ENCODE measurements at places on chromosomes 3 and 15. TPM values are rescaled to one million over a fixed set of nuclear protein-coding genes. Genes with fewer than 3 reads are reported as not detected.

DNA sequence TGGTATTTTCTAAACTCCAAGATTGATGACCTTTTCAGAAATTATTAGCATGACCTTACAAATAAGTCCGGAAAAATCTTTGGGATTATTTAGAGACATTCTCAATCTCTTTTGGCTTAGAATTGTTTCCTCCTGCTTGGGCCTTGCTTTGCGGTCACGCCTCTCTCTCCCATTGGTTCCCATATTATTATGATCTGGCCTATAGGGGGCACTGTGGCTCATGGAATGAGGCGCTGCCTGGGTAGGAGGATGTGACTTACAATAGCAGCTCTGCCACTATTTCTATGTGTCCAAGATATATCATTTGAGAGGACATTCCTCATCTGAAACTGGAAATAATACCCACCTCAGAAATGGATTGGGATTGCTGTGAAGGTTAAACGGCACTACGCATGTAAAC lies 464.9 kb downstream of the MFSD1 start:
- H3K4me1 ChIP-seq, result no peaks in the 10 kb centered on the region
- DNase-seq, result peak; percentile 20
- no peaks in the 10 kb centered on the region for H3K27me3 ChIP-seq
- no peak overlapping the region for H3K4me3 ChIP-seq
- H3K36me3 ChIP-seq, result no peaks in the 10 kb centered on the region
- H3K27ac ChIP-seq, result no peak overlapping the region

DNA sequence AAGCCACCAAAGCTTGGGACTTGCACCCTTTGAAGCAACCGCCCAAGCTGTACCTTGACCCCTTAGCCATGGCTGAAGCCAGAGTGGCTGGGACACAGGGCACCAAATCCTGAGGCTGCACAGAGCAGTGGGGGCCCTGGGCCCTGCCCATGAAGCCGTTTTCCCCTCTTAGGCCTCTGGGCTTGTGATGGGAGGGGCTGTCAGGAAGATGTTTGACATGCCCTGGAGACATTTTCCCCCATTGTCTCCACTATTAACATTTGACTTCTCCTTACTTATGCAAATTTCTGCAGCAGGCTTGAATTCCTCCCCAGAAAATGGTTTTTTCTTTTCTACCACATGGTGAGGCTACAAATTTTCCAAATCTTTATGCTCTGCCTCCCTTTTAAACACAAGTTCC lies 522.2 kb downstream of the EDEM1 start:
- no peaks in the 10 kb centered on the region for H3K4me1 ChIP-seq
- no peak for DNase-seq
- H3K36me3 ChIP-seq, result no peaks in the 10 kb centered on the region
- H3K27ac ChIP-seq, result no peak overlapping the region
- no peak overlapping the region for H3K4me3 ChIP-seq

GRCh38 chr3:61058836-61059235 lies 192.4 kb downstream of the FHIT start:
- H3K27ac ChIP-seq, result no peak overlapping the region
- H3K27me3 ChIP-seq, result no peaks in the 10 kb centered on the region
- DNase-seq, result no peak
- H3K4me3 ChIP-seq, result no peak overlapping the region
- H3K36me3 ChIP-seq, result no peaks in the 10 kb centered on the region

GRCh38 chr3:57157545-57157944 lies 7.6 kb downstream of the IL17RD start:
- peaks cover 3% of the 10 kb centered on the region for H3K27me3 ChIP-seq
- H3K36me3 ChIP-seq, result no peaks in the 10 kb centered on the region
- no peak overlapping the region for H3K4me3 ChIP-seq
- H3K27ac ChIP-seq, result no peak overlapping the region
- no peak for DNase-seq
- H3K4me1 ChIP-seq, result no peaks in the 10 kb centered on the region

- H3K27ac ChIP-seq, result peak overlapping the region; percentile 8
- DNase-seq, result no peak
- H3K36me3 ChIP-seq, result no peaks in the 10 kb centered on the region
- H3K4me1 ChIP-seq, result peaks cover 29% of the 10 kb centered on the region
Measured at GRCh38 chr15:38610748-38611147, 46.1 kb upstream of the RASGRP1 start.

- H3K4me3 ChIP-seq, result no peak overlapping the region
- H3K36me3 ChIP-seq, result peaks cover 24% of the 10 kb centered on the region
- H3K27ac ChIP-seq, result no peak overlapping the region
- H3K27me3 ChIP-seq, result no peaks in the 10 kb centered on the region
- peaks cover 6% of the 10 kb centered on the region for H3K4me1 ChIP-seq
- DNase-seq, result no peak
Measured at GRCh38 chr15:64070965-64071851, 22.4 kb downstream of the CIAO2A start.

GRCh38 chr3:12974334-12974733 lies 98.9 kb downstream of the IQSEC1 start:
- H3K36me3 ChIP-seq, result no peaks in the 10 kb centered on the region
- no peak overlapping the region for H3K27ac ChIP-seq
- H3K27me3 ChIP-seq, result no peaks in the 10 kb centered on the region
- no peak overlapping the region for H3K4me3 ChIP-seq

- H3K36me3 ChIP-seq, result peaks cover 91% of the 10 kb centered on the region
- H3K27me3 ChIP-seq, result no peaks in the 10 kb centered on the region
- no peak overlapping the region for H3K4me3 ChIP-seq
Measured at GRCh38 chr3:58150130-58150809, 60.5 kb downstream of the DNASE1L3 start.

- H3K36me3 ChIP-seq, result no peaks in the 10 kb centered on the region
- H3K27me3 ChIP-seq, result no peaks in the 10 kb centered on the region
- peaks cover 15% of the 10 kb centered on the region for H3K4me1 ChIP-seq
- peak; percentile 42 for DNase-seq
Measured at GRCh38 chr3:160665784-160666526, 11.0 kb upstream of the ARL14 start.

DNA sequence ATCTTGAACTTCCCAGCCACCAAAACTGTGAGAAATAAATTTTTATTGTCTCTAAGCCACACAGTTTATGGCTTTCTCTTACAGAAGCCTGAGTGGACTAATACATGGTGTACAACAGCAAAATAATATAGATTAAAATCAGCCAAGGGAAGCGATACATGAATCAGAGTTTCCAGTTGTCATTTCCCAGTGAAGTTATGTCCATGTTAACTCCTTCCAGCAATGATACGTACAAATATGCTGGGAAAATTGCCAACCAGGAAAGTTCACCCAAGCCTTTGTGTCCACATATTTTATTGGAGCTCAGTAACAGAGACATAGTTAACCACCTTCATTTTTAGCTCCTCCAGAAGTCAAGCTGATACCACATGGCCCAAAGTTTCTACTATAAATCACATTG lies 280.9 kb upstream of the KCNMB2 start:
- H3K27me3 ChIP-seq, result no peaks in the 10 kb centered on the region
- no peak overlapping the region for H3K4me3 ChIP-seq
- no peak for DNase-seq
- H3K27ac ChIP-seq, result no peak overlapping the region

- no peaks in the 10 kb centered on the region for H3K27me3 ChIP-seq
- no peak overlapping the region for H3K27ac ChIP-seq
- no peak overlapping the region for H3K4me3 ChIP-seq
- no peaks in the 10 kb centered on the region for H3K36me3 ChIP-seq
- no peaks in the 10 kb centered on the region for H3K4me1 ChIP-seq
- no peak for DNase-seq
Measured at GRCh38 chr3:182808041-182808770, 14.9 kb downstream of the ATP11B start.

- H3K27me3 ChIP-seq, result no peaks in the 10 kb centered on the region
- no peaks in the 10 kb centered on the region for H3K36me3 ChIP-seq
- no peak overlapping the region for H3K4me3 ChIP-seq
- DNase-seq, result peak; percentile 7
Measured at GRCh38 chr3:149879872-149880271, 66.9 kb downstream of the RNF13 start.

DNA sequence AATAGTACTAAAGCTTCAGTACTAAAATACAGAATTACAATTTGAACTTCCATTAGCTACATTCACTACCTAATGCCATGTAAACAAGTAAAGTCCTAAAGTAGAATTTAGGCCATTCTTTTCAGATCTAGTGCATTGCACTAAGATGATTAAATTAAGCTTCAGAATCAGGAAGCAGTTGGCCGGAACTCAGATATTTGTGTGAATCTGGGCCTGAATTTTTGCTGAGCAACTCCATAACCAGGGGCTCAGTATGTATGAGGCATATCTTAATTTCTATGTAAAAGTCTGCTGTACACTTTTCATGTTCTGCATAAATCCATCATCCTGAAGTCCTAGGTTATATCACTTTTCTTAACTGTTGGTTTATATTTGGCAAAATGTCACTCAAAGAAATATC lies 246.4 kb downstream of the RBMS3 start:
- H3K4me3 ChIP-seq, result no peak overlapping the region
- no peaks in the 10 kb centered on the region for H3K27me3 ChIP-seq
- no peak overlapping the region for H3K27ac ChIP-seq
- H3K36me3 ChIP-seq, result no peaks in the 10 kb centered on the region
- no peak for DNase-seq

DNA sequence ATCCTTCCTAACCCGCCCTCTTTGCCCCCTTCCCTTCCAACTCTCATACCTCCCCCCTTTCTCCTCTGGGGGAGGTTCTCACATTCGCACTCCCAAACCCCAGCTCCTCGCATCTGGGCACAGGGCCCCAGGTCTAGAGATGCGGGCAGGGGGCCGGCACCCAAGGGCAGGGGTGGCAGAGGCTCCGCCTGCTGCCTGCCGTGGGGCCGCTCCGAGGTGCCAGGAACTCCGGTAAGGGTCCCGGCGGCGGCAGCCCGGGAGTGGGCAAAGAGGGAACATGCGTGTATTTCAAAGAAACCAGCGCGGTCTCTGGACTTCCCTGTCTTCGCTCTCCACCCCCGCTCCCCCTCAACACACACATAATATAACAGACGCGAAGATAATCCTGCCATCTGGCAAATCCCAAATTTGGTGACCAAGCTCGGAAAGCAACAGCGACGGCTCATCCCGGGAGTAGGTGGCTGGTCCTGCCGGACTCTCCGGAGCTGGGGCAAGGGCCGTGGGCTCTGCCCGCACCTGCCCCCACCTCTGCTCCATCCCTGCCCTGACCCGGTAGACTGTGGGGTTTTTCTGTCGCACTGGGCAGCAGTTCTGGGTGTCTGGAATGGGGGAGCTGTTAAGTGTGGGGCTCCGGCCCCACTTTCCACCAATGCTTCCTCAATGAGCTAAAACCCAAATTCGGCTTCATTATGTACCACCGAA lies 31.0 kb downstream of the NR2F2 start:
- H3K4me1 ChIP-seq, result no peaks in the 10 kb centered on the region
- no peak overlapping the region for H3K4me3 ChIP-seq
- no peak for DNase-seq
- H3K27me3 ChIP-seq, result peaks cover 99% of the 10 kb centered on the region
- H3K27ac ChIP-seq, result no peak overlapping the region

IL17RC gene
- total RNA-seq, result 5.7 TPM

CILP gene
- 0.85 TPM for total RNA-seq

KBTBD8 gene
- 6.9 TPM for total RNA-seq

TM4SF1 gene
- total RNA-seq, result 12.9 TPM

TM6SF1 gene
- 2.9 TPM for total RNA-seq

ATP8B4 gene
- total RNA-seq, result 3.5 TPM

Data from thymus (tissue), 14 donors.